ENCODE measurements at places on chromosomes 3 and 15.
A peak's percentile ranks its signal among the peaks of the same experiment; 100 is the strongest.

- no peak for DNase-seq
Observed at GRCh38 chr3:64133987-64134386, 91.3 kb downstream of the PRICKLE2 start.

DNA sequence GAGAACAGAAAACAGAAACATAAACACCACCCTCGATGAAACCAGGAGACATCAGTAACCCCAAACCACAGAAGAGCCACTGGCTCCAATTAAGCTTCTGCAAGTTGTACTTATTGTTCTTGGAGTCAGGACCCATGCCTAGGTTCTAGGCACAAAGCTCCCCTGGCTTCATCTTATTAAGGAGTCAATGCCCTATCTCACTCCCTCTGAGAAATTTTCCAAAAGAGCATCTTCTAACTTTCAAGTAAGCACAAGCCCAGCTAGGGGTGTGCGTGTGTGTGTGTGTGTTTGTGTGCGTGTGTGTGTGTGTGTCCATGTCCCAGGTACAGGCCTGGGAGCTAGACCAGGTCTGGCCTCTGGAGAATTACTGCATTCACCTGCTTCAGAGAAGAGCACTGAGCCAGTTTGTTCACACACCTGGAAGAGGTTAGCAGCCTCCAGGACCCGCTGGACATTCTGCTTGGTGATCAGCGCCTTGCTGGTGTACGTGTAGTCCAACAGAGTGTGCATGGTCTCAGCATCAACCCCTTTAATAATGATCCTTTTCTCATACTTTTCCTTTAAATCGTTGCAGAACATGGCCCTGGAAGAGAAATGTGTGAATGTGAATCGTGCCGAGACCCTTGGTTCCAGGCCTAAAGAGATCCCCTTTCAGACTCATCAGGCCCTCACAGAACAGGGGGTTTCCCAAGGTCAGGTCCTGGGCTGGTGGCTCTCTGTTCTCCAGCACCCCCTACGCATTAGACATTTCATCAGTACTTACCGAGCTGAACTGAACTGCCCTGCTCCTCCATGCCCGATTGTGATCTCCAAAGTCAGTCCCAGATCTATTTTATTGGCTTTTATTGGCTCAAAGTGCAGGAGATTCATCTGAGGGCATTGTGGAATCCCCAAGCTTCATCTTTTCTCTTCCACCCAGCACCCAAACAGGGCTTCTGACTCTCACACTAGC lies 27.8 kb downstream of the KLHL6 start:
- DNase-seq: no peak

- DNase-seq: no peak
Observed at GRCh38 chr3:8574040-8574669, 70.4 kb downstream of the SSUH2 start.

- DNase-seq: no peak
Observed at GRCh38 chr3:63528325-63529000, 124.0 kb upstream of the SNTN start.

- DNase-seq: no peak
Observed at GRCh38 chr3:50256978-50257890, 11.7 kb upstream of the SEMA3B start.

DNA sequence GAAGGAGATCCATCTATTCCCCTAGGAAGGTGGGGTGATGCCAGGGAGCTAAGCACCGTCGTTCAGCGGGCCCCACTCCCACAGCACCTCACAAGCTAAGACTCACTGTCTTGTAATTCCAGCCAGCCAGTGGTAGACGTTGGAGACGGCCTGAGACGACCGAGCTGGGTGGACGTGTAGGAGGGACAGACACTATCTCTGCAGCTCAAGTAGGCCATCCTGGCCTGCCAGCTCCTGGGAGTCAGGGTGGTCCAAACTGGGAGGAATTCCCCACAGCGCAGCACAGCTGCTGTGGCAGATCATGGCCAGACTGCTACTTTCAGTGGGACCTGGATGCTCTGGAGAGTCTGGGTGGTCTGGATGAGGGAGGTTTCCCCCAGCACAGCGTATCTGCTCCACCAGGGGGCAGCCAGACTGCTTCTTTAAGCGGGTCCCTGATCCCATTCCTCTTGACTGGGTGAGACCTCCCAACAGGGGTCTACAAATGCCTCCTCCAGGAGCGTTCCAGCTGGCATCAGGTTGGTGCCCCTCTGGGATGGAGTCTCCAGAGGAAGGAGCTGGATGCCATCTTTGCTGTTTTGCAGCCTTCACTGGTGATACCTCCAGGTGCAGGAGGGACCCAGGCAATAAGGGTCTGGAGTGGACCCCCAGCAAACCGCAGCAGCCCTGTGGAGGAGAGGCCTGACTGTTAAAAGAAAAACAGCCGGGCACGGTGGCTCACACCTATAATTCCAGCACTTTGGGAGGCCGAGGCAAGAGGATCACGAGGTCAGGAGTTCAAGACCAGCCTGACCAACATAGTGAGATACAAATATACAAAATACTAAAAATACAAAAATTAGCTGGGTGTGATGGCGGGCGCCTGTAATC lies 27.6 kb downstream of the GNB5 start:
- DNase-seq: no peak

- DNase-seq: no peak
Observed at GRCh38 chr15:100889385-100890050, 9.9 kb downstream of the ALDH1A3 start.

GRCh38 chr3:190585805-190586630 lies 72.1 kb downstream of the IL1RAP start:
- DNase-seq: peak; percentile 5

- DNase-seq: no peak
Observed at GRCh38 chr3:126102011-126102410, 18.1 kb upstream of the SLC41A3 start.

DNA sequence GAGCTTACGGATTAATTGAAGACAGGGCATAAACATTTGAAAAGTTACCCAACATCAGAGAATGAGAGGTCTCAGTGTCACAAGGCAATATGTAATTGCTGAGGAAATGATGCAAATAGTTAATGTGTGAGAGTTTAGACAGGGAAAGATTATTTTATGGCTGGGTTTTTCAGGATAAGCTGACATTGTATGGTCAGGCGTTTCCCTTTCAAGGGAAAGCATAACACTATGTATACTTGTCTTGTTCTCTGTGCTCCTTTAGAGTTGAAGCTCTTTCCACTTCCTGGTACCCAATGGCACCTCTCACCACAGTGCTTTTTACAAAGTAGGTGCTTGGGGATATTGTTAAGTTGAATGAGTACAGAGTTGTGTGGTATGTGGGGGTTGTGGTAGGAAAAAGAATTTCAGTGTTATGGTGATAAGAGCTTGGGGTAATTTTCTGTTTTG lies 19.9 kb downstream of the IQGAP1 start:
- DNase-seq: no peak

DNA sequence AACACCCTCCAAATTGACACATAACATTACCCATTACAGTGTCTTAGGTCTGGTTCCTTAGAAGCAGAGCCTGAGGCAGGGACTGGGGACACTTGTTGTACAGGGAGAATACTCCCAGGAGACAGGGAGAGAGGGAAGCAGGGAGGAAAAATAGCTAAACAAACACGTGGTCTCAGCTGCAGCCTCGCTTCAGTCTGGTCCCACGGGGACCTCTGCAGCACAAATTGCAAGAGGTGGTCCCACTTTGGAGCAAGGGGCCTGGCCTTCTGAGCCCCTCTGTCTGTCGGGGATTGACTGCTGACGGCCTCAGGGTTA lies 25.0 kb upstream of the PLA2G4D start:
- DNase-seq: no peak

DNA sequence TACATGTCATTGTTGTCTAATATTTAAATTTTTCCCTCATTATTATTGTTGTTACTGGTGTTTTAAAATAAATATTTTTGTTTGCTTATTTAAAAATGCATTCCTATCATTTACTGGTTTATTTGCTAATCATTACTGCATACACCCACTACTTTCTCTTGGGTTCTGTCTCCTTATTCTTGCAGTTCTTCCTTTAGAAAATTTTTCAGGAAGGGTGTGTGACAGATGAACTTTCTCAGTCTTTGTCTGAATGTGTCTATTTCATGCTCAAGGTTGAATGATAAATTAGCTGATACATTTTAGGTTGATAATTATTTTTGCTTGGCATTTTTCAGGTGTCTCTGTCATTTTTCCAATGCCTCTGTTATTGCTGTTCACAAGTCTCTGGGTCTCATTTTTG lies 7.4 kb downstream of the AQP9 start:
- no peak for DNase-seq

DNA sequence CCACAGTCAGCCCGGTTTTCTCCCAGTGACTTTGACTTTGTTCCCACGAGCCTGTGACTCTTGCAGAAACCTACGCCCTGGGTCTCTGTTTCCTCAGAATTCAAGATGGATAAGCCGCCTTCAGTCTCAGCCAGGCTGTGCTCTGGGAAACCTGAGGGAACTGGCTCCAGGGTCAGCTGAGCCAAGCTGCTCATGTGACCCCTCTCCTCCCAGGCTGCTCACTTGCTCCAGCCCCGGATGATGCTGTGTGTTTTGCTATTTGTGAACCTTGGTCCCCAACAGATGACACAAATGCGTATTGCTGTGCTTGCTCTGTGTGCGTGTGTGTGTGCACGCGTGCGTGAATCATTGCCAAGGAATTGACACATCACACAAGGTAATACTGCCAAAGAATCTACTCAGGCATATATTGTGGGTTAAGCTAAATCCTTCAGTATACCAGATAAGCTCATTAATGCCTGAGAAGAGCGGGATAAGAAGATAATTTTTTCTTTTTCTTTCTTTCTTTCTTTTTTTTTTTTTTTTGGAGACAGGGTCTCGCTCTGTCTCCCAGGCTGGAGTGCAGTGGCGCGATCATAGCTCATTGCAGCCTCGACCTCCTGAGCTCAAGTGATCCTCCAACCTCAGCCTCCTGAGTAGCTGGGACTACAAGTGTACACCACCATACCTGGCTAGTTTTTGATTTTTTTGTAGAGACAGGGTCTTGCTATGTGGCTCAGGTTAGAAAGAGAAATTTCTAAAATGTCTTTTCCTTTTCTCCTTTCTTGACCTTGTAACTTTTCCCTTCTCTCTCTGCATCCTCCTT lies 29.2 kb upstream of the UMPS start:
- no peak for DNase-seq

- no peak for DNase-seq
Observed at GRCh38 chr15:36183201-36183600, 396.2 kb upstream of the CDIN1 start.

- DNase-seq: peak; percentile 42
Observed at GRCh38 chr3:45137656-45138181, 8.5 kb downstream of the CDCP1 start.

DNA sequence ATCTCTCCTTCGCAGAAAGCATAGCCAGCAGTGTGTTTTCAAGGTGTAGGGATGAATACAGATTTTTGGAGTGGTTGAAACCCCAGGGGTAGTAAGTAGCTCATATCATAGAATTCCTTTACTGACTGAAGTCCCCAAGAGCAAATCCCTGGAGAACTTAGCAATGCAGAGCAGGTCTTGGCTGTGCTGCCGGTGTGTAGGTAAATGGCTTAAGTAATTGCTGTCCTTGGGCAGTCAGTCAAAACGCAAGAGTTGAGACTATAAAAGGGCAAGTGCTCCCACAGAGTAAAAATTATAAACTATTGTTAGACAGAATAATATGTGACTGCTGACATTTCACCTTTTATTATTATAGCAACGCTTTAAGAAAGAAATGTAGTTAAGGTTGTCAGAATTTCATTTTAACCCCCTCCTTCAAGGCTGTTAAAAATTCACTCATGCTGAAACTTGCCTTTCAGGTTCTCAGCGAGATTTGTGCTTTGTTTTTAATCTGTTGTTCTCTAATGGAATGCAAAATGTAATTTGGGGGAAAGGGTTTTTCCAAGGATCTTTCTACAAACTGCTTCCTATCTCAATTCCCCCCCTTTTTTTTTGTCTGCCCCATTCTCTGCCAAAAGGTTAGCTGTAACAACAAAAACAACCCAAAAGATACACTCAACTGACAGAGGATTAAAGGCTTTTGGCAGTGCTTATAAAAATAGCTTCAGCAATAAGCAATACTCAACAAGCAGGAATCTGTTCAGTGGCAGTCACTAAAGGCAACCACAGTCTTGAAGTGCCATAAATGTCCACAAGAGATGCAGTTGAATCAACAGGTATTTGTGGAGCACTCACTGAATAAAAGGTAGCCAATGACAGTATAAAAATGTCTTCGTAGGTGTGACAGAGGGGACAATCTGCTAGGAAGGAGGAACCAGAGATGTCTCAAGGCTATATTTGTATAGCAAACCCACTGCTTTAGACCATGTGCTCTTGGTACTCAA lies 105.3 kb downstream of the THRB start:
- no peak for DNase-seq

GRCh38 chr15:33453761-33454160 lies 143.0 kb downstream of the RYR3 start:
- no peak for DNase-seq

DNA sequence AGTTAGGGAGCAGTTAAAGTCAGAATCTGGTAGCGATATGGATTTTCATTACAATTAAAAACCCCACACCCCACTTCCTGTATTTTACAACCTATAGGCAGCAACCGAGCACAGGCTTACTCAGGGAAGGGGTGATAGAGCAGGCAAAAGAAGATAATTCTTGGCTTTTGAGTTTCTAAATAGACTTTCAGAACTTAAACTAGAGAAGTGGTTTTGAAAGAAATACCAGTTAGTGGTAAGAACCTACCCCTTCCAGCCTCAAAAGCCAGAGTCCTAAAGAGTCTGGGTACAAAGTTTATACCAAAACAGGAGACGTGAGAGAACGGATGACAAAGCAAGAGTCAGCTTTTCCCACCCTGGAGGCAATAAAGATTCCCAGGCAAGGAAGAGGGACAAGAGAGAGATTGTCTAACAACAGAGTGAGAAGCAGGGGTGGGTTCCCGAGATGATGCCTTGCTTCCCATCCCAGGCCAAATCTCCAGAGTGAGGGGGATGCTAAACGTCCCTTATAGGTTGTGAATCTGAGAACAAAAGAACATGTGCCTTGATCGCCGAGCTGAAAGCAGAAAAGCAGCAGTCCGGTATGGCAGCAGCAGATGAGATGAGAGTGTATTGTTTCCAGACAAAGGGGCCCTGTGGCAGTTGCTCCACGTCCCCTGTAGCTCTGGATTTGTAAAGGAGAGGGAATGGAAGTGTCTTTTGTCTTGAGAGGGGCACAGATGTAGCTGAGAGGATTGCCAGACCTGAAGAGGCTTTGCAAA lies 36.8 kb downstream of the KLHL6 start:
- DNase-seq: peak; percentile 72
